Ascending aorta (tissue), 2 donors: ENCODE measurements at places on chromosomes 2 and 18. TPM values are rescaled to one million over a fixed set of nuclear protein-coding genes. Genes with fewer than 3 reads are reported as not detected.

The SNTG2 gene
- 9.9 TPM for total RNA-seq

The NIF3L1 gene
- 55.3 TPM for total RNA-seq

The CYP1B1 gene
- 148 TPM for total RNA-seq

The CEBPZ gene
- 20.2 TPM for total RNA-seq

The TWIST2 gene
- total RNA-seq = 108 TPM

The DLX1 gene
- total RNA-seq = not detected

The MAP2 gene
- 57.6 TPM for total RNA-seq

The POTEE gene
- not detected for total RNA-seq

- no peaks in the 10 kb centered on the region for H3K27me3 ChIP-seq
- H3K36me3 ChIP-seq = no peaks in the 10 kb centered on the region
- H3K27ac ChIP-seq = no peak overlapping the region
- no peaks in the 10 kb centered on the region for H3K4me1 ChIP-seq
- no peak overlapping the region for H3K4me3 ChIP-seq
Observed at GRCh38 chr2:86308984-86309695, 28.3 kb downstream of the REEP1 start.

GRCh38 chr2:46045888-46046287 is 251.3 kb upstream of the EPAS1 start:
- no peaks in the 10 kb centered on the region for H3K27me3 ChIP-seq
- no peaks in the 10 kb centered on the region for H3K36me3 ChIP-seq
- no peak overlapping the region for H3K27ac ChIP-seq

DNA sequence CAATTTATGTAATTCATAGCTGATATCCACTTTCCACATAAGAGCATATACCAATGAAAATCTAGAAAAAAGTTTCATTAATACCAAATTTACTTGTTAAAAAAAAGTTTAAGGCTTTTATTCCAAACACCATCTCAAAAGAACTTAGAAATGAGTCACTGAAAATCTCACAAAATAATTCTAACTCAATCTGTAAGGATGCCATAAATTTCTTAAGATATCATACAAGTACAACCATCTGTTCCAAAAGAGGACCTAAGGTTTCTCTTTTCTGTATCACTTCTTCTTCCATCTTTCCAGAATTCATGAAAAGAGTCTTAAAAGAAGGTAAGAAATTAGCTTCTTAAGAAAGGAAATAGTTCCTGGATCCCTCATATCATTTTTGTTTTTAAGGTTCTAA is 60.4 kb downstream of the TRIP12 start:
- H3K36me3 ChIP-seq = peaks cover 18% of the 10 kb centered on the region
- DNase-seq = no peak
- H3K4me1 ChIP-seq = no peaks in the 10 kb centered on the region
- H3K27me3 ChIP-seq = no peaks in the 10 kb centered on the region
- no peak overlapping the region for H3K27ac ChIP-seq
- H3K4me3 ChIP-seq = no peak overlapping the region

GRCh38 chr2:406231-406630 is 118.3 kb upstream of the ALKAL2 start:
- no peak overlapping the region for H3K4me3 ChIP-seq
- no peak for DNase-seq
- no peaks in the 10 kb centered on the region for H3K36me3 ChIP-seq

DNA sequence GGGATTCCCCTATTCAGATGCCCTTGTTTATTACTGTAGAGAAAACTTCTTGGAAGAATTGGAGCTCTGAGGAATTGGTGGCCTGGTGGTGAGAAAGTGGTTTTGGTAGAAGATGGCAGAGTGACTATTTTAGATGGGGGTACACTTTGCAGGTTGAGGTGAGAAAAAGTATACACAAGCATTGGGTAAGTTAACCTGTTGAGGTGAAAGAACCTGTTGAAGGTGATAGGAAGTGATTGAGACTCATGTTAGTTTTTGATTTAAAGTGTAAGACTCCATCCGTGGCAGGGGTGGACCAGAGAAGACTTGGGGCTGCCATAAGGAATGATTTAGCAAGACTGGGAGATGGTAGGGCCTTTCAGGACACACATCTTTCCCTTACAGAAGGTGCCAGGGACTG is 3.1 kb downstream of the CCT7 start:
- H3K4me3 ChIP-seq = no peak overlapping the region
- no peak overlapping the region for H3K27ac ChIP-seq
- H3K4me1 ChIP-seq = peaks cover 4% of the 10 kb centered on the region
- no peaks in the 10 kb centered on the region for H3K27me3 ChIP-seq
- no peak for DNase-seq
- H3K36me3 ChIP-seq = peaks cover 14% of the 10 kb centered on the region

DNA sequence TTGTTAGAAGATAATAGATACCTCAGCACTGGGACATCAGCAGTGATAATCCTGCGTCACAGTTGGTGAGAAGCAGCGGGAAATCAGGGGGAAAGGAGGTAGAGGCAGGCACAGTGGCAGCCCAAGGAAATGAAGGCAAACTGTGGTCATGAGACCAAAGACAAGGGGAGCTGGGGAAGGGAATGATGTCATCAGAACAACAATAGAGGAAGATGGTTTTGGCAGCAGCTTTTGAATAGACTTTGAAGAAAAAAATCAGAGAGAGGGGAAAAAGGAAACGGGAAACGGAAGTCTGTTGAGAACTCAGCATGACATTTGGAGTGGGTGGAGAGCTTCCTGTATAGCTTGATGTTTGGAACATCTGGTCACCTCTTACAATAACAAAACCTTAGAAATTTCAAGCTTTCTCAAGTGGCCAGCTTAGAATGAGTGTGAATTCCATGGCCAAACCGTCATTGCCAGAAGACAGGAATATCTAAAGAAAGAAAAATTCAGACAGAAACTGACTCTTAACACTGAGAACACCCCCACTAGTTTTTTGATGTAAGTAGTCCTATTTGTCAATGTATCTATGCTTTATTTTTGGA is 18.4 kb upstream of the YES1 start:
- DNase-seq = no peak
- H3K4me1 ChIP-seq = no peaks in the 10 kb centered on the region

DNA sequence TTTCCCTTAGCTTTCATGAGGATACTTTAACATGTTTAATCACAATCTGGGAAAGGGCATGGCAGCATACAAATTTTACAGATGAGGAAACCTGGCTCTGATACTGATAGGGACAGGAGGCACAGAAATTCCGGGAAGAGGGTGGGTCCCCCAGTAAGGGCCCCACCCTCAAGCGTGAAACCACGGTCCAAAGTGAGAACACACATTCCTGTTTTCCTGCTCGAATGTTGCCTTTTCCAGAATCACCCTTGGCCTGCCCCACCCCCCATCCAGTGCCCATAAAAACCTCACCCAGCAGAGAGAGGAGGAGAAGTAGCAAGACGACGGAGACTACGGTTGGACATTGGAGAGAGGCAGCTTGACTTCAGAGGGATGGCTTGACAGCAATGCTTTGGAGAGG is 98.2 kb downstream of the HIBCH start:
- peaks cover 5% of the 10 kb centered on the region for H3K4me1 ChIP-seq
- H3K27me3 ChIP-seq = no peaks in the 10 kb centered on the region
- peaks cover 26% of the 10 kb centered on the region for H3K36me3 ChIP-seq
- no peak overlapping the region for H3K27ac ChIP-seq
- no peak for DNase-seq

DNA sequence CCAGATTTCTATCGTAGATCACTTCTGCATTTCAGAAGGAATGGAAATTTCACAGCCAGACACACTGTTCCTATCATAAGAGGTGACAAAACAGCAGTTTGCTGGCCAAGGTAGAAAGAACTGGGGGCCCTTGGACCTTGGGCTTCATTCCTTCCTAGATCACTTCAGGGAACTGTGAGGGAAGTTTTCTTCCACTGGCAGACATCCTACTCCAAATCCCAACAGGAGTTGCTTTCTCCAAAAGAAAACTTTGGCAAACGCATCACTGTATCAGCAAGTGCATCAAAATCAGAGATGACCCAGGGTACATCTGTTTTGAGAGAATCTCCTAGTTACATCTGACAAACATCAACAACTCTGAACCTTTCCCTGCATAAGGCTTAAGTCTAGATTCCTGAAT is 348.4 kb upstream of the KLHL29 start:
- no peak for DNase-seq
- no peaks in the 10 kb centered on the region for H3K36me3 ChIP-seq
- no peak overlapping the region for H3K27ac ChIP-seq
- no peaks in the 10 kb centered on the region for H3K27me3 ChIP-seq
- H3K4me3 ChIP-seq = no peak overlapping the region

- H3K36me3 ChIP-seq = no peaks in the 10 kb centered on the region
- no peak overlapping the region for H3K4me3 ChIP-seq
- no peak overlapping the region for H3K27ac ChIP-seq
- H3K27me3 ChIP-seq = no peaks in the 10 kb centered on the region
- no peaks in the 10 kb centered on the region for H3K4me1 ChIP-seq
- DNase-seq = no peak
Observed at GRCh38 chr2:9965119-9965822, 13.8 kb downstream of the GRHL1 start.

DNA sequence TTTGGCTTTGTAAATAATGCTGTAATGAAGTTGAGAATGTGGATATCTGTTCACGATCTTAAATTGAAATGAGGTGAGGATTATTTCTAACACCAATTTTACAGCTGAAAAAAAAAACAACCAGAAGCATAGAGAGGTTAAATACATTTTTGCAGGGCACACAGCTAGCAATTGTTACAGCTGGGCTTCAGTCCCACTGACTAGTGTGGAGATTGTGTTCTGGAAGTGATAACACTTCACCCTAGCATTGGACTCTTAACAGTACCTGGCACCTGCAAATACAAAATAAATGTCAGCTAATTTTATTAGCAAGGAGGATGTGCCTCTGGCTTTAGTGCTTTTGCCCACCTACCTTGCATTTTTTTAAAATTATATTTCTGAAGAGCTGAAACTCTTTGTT is 28.8 kb downstream of the CAVIN2 start:
- no peak for DNase-seq
- no peaks in the 10 kb centered on the region for H3K36me3 ChIP-seq
- H3K4me3 ChIP-seq = no peak overlapping the region

DNA sequence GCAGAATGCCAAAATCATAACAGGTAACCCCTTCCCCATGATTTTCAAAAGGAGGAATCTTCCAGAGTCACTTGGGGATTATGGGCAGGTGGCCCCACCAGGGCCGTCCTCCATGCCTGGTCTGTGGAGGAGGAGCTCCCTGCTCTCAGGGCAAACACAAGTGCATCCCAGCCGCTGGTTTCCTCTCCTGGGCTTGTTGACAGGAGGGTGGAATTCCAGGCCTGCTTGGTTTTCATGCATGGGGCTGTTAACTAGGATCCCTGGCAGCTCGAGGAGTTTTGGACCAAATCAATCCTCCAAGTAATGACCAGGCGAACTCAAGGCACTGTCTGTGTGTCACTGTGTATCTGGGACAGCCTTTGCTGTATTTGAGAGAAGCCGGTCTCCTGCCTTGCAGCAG is 45.3 kb downstream of the FOSL2 start:
- H3K36me3 ChIP-seq = no peaks in the 10 kb centered on the region
- no peaks in the 10 kb centered on the region for H3K4me1 ChIP-seq
- no peak overlapping the region for H3K27ac ChIP-seq
- H3K4me3 ChIP-seq = no peak overlapping the region
